Right lung (tissue), 10 donors: ENCODE measurements at places on chromosomes 7 and 10. TPM values are rescaled to one million over a fixed set of nuclear protein-coding genes. Genes with fewer than 3 reads are reported as not detected.

The BICC1 gene
- 43.9 TPM for polyA plus RNA-seq

The AMZ1 gene
- 0.50 TPM for polyA plus RNA-seq

DNA sequence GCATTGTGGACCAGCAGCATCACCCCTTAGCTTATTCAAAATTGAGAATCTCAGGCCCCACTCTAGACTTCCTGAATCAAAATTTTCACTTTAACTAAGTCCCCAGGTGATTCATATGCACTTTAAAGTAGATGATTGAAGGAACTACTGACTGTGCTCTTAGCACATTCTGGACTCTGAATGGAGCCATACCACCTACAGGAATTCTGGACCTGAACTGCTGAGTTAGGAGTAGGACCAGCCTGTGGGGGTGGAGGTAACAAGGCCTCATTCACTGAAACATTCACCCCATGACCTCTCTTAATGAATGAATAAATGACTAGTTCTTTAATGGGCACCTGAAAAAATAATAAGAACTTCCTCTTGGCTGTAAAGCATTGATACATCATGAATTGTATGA is 7.3 kb downstream of the PDK4 start:
- DNase-seq = no peak

- DNase-seq = no peak
Observed at GRCh38 chr10:570628-571163, 118.8 kb downstream of the DIP2C start.

- no peak for DNase-seq
Observed at GRCh38 chr7:141156407-141156806, 82.5 kb downstream of the TMEM178B start.

DNA sequence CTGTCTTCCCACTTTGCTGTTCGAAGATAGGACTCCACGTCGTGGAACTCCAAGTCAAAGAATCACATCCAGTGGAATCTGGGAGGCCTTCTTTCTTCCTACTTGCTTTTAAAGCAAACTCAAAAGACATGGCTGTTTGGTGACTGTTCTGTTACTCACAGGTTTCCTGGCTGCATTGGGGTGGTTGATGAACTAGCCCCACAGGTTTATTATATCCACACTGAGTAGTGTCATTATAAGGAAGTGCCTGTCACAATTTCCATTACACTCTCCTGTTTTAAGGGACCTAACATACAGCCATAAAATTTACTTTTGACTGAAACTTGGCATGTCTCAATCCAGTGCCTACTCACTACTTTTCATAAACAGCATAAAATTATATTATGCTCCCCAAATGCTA is 287.3 kb upstream of the SP4 start:
- no peak for DNase-seq

GRCh38 chr7:21013765-21014539 is 227.3 kb upstream of the SP8 start:
- DNase-seq = no peak

DNA sequence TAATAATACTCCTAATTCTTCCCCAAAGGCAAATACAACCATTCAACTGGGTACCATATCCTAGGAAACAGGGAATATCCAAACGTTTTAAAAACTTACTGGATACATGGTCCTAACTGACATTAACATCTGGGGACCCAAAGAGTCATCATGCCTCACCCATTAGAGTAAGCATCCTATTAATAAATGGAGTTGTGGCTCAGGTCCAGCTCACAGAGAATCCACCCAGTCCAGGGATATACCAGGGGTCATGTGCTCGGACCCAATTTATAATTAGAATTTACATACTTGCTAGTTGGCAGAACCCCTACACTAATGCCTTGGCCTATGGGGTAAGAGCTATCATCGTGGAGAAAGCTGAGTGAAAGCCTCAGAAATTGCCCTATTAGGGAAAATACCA is 670.0 kb downstream of the XPNPEP1 start:
- no peak for DNase-seq
